AG04449 (cell line): ENCODE measurements at places on chromosomes 12 and 14.

- no peak for DNase-seq
Measured at GRCh38 chr12:47941871-47942613, 21.4 kb upstream of the TMEM106C start.

GRCh38 chr12:26749781-26750180 is 83.2 kb downstream of the ITPR2 start:
- no peak for DNase-seq

DNA sequence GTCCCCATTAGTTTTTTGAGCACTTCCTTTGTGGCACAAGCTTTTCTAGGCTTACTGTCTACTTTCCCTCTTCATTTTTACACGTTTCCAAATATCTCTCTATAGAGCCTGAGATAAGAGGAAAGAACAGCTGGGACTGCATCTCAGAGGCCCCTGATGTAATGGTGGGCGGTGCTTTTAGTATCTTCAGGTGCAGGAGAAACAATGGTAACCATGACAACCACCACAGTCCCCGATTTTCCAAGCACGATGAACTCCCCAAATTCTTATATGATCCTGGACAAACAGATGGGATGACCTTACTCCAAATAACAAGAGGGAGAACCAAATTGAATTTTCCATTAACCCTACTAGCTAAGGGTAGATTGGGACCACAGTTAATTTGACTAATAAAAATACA is 103.3 kb downstream of the AEBP2 start:
- no peak for DNase-seq

DNA sequence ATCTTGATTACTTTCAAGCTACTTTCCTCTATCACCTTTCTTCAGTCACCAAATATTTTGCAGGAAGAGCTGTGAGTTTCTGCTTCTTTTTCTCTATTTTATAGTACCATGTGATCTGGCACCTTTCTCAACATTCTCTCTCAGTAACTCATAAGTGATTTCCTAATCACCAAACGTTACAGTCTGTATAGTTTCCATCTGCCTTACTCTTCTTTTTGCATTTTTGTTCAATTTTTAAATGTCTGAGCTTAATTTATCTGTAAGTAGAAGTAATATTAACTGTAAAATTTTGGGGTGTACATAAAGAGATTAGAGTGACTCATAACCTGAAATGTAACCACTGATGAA is 422.1 kb upstream of the SYT1 start:
- no peak for DNase-seq

DNA sequence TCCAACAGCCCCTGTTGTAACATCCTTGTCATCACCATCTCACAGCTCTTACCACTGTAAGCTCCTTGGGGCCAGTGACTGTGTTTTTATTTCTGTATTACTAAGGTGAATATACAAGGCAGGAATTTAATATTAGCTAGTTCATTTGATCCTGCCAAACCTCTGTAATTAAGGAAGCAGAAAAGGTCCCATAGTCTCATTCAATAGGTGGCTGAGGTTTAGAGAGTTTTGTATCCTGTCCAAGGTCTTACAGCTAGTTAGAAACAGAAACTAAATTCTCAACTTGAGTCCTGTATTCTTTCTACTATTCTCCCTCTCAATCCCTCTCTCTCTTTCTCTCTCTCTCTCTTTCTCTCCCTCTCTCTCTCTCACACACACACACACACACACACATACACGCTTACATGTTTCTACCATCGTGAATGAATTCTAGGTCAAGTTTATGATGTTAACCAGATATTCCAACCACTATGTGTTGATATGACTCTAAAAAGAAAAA is 543 bp upstream of the GLIPR1 start:
- DNase-seq: peak; percentile 29

- DNase-seq: no peak
Measured at GRCh38 chr12:113418213-113418879, 3.8 kb upstream of the SDSL start.

DNA sequence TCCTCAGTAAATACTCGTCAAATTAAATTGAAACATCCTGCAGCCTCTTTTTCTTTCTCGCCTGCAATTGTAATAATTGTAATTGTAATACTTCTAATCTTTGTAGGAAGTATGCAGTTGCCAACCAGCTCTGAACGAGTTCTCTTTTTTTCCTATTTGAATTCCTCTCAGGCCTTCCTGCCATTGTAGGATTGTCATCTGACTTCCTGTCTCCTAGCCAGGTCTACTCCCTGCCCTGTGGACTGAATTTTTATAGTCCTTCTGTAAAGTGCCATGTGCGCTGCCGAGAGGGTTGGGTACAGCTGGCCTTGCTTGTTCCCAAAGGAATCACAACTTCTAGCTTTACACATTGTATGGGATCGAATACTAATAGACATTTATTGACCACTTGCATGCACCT is 183.3 kb downstream of the SSPN start:
- no peak for DNase-seq

DNA sequence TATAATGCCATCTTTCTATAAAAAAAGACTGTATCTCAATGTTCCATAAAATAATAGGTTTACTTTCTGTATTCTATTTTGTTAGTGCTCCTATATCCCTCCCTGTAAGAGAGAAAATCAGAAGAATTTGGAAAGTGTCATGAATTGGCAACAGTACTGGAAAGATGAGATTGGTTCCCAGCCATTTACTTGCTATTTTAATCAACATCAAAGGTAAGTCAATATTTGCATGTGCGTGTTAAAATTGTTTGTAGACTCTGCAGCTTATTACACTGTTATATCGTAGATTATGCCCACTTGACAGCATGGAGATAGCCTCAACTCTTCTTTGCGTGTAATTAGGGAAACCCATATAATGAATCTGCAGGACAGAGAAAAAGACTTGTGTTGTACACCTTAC is 34.0 kb downstream of the KCNMB4 start:
- DNase-seq: no peak

GRCh38 chr12:104930388-104931326 is 27.4 kb downstream of the SLC41A2 start:
- no peak for DNase-seq

DNA sequence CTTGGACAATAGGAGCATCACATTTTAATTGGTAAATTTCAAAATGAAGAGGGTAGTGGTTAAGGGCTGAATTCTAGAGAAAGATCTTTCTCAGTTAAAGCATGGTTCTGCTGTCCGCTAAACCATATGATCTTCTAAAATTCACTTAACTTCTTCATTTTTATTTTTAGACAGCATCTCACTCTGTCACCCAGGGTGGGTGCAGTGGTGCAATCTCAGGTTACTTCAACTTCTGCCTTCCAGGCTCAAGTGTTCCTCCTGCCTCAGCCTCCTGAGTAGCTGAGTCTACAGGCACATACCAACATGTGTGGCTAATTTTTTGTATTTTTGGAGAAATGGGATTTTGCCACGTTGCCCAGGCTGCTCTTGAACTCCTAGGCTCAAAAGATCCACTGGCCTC is 226.7 kb upstream of the ABCD2 start:
- DNase-seq: no peak

GRCh38 chr12:9344541-9344940 is 136.3 kb upstream of the PZP start:
- DNase-seq: no peak

DNA sequence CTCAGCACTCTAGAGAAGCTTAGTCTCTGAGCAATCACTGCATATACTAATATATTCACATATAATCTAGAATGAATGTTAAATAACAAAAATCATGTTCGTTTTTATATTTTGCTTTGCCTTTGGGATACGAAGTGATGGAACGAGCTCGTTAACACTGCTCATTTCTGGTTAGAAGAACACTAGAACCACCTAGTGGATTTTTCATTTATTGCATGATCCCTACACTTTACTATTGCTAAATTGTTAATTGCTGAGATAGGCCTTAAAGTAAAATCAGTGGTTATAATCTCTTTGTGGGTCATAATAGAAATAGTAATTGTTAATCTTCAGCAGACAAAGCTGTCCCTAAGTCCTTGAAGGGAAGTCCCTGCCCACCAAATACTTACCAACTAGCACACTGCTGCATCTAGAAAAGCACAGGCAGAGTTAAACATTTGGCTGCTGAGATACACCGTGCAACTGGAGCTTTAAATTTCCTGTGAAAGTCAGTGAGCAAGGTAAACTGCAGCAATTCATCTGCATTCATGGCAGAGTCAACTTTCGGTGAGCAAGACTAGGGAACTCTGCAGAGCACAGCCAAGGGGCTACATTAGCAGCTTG is 353.7 kb downstream of the APAF1 start:
- peak; percentile 3 for DNase-seq

DNA sequence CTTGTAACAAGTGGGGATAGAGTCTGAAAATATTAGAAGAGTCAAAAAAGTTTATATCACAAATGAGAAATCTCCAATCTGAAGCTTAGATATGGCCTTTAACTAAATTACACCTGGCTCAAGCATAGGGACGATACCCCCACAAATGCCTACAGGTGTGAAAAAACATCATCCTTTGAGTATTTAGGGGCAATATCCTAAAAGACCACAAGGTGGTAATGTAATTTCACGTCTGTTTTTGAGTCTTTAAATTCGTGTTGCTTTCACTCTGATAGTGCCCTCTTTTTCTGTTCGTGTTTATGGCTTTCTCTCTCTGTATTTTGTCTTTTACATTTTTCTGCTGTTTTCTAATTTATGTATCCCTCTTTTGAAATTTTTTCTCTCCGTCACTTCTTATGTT is 84.3 kb downstream of the ETNK1 start:
- DNase-seq: no peak

GRCh38 chr12:44876544-44877410 is 662 bp upstream of the NELL2 start:
- no peak for DNase-seq

- no peak for DNase-seq
Measured at GRCh38 chr14:98138666-98139065, 1133.3 kb downstream of the BCL11B start.

DNA sequence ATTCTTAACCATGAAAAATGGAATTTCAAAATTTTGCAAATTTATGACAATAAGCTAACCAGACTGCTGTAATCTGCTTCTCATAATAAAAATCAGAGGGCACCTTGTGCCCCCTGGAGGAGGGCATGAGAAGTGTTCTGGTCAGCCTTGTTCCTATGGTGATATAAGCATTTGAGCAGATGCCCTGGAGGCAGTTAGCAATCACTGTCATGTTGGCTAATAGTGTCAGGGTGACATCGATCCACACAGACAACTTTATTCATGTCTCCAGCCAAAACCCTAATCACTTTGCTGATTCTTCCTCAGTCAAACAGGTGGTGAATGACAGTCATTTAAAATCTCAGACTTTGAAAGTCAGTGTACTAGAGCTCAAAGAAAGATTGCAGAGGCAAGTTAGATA is 943.0 kb downstream of the GALC start:
- DNase-seq: peak; percentile 2

DNA sequence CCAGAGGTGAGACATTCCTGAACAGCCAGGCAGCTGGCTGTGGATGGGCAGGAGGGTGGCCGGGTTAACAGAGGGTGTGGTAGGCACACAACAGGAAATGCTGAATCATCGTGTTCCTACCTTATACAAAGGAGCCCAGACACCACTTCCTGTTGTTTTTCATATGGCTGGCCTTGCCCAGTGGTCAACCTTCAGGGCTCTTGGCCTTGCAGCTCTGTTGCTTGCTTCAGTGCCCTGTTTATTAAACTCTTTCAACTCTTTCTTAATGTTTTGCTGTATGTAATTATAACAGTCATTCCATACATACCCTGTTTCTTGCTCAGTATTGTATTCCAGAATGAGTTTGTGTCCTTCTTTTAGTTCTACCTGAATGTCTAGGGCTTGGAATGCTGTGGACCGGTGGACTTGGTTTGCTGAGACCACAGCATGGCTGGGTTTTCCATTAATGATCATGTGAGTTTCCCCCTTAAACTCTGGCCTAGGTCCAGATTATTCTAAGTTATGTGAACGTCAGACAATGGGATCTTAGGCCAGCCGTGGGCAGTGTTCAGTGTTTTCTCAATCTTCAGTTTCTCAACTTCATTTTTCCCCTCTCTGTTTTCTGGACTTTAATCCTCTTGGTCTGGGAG is 11.9 kb downstream of the CFAP54 start:
- no peak for DNase-seq

DNA sequence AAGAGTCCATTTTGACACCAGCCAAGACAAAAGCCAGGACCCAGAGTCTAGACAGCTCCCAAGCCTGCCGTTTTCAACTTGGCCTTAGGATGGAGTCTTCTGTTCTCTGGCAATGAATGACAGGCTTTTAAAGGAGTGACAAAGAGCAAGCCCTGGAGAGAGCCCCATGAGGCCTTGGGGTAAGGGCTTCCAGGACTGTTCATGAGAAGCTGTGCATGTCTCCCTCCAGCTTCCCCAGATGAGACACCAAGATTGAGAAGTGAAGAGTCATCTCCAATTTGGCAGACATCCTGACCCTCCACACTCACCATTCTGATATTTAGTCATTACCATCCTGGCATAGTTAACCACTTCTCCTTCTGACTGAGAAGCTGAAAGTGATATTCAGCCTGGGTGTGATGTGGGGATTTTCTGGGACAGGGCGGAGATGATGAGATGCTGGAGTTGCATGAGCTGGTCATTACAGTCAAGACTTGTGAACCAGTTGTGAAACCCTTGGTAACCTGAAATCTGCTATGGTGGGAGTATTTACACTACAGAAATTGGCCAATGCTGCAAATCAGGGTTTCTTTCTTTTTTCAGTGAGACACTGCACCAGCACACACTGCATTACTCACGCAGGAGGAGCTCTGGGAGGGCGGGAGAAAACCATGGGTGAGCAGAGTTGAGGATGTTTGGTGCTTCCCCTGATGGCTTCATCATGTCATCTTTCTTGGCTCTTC is 77.8 kb downstream of the VCPKMT start:
- peak; percentile 95 for DNase-seq

DNA sequence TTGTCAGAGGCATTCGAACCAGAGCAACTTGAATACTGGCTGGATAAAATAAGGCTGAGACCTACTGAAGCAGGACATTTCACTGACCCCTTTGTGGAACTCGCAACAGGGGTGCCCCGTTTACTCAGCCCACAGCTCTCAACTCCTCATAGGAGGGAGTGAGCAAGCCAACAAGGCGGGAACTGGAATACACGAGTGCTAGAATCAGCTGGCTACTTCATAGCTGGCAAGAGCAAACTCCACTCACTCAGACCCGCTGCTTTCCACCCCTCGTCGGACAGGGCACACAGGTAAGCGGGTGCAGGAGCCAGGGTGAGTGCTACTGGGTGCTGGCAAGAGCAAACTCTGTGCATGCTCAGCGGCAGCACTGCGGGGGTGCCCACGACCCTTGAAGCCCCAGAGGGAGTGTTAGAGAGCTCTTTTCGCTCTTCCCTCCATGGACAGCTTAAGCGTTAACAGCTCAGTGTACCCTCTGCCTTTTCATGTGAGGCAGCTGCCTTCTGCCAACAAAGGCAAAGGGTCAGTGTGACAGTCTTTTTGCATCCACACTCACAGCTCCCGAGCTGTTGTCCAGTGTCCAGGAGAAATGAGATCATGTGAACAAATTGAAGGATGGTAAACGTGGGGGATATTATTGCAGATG is 15.7 kb downstream of the CAPZA3 start:
- DNase-seq: no peak
